ENCODE measurements at places on chromosomes 1 and 21.

DNA sequence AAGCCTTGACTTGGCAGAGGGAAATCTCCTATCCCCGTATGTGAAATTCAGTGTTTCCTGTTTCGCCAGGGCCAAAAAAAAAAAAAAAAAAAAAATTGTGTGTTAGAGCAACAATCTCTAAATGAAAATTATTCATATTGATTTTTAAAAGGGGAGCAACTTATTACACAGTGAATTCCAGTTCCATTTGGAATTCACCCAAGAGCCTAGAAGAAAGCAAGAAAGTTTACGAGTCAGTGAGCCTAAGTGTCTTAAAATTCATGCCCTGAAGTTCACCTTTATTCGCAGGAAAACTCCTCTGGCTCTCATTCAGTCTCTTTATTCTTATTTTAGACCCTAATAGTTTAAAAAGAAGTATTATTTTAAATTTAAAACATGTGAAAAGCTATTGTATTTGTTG, 42.1 kb upstream of the HUNK start:
- no peak for DNase-seq

GRCh38 chr1:2480986-2481364, 4.9 kb downstream of the PLCH2 start:
- DNase-seq, result no peak

GRCh38 chr1:41382480-41383090, 21.4 kb downstream of the FOXO6 start:
- peak; percentile 35 for DNase-seq

GRCh38 chr1:110227774-110228173, 17.7 kb downstream of the KCNC4 start:
- no peak for DNase-seq

GRCh38 chr1:108054396-108054795, 89.4 kb upstream of the VAV3 start:
- DNase-seq, result no peak

DNA sequence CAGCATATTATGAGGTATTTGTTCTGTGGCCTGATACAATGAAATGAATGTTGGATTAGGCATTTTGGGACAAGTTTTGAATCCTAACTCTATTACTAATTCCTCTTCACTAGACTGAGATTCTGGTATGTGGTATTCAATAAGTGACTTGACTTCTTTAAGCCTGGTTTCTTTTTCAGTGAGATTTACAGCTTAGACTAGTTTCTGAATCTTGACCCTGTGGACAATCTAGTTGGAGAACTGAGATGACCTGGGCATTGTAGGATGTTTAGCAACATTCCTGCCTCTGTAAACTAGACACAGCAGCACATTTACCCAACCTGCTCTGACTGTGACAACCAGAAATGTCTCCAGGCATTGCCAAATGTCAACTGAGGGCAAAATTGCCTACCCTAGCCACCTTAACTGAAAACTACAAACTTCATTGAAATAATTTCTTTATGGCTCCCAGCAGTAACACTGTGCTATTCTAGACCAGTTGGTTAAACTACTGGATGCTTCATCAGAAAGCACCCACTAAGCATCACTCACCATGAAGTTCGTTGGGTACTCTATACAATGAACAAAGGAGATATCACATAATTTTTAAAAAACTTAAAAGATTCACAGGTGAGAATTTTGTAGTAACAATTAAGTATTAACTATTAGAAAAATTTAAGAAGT, 16.8 kb downstream of the PTPRC start:
- DNase-seq, result peak; percentile 78

GRCh38 chr1:23177438-23178380, 9.1 kb upstream of the LUZP1 start:
- peak; percentile 70 for DNase-seq

GRCh38 chr1:112054510-112054909, 65.0 kb upstream of the KCND3 start:
- no peak for DNase-seq

DNA sequence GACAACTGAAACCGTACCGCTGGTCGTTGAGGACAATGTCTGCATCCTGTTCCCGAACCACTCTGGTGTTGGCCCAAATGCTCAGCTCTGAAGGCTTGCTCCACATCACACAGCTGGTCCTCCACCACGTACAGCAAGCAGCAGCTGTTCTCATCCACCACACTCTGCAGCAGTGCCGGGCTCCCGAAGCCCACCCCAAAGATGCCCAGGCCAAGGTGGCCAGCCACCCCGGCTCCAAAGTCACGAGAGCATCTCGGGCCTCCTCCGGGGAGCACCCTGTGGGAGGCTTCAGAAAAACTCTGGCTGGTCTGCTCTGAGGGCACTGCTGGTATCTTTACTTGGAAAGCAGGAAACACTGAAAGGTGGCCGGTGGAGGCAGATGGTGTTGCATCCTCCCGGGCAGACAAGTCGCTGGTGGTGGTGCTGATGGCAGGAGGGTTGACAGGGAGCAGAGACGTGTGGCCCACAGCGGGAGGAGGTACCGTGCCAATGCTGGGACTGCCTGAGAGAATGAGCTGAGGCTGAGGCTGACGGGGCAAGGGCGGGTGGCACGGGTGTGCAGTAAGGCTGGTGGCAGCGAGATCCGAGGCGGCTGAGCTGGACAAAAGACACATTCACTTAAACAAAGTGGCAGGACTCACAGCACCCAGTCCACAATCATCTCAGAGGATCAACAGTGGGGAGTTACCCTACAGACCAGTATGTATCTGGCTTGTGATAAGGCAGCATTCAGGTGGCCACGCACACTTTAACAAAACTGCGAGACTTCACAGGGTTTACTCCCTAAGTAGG, 6.5 kb upstream of the CCDC27 start:
- no peak for DNase-seq

GRCh38 chr1:161176468-161177111, 717 bp downstream of the B4GALT3 start:
- DNase-seq, result no peak

DNA sequence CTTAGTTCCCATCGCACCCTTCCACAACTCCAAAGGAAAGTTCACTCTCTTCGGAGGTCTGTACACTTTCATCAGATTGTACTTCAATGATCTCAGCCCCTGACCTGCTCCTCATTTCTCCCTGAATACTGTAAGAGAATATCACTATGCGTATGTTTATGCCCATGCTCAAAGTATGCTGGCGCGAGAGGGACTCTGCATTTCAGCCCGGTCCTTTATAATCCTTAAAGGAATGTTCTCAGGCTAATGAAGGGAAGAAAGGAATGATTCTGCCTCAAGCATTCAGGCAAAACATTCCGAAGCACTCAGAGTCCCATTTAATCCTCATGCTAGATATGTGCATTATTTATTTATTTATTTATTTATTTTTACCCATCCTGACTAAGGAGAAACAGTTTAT, 76.8 kb downstream of the PLD5 start:
- no peak for DNase-seq

- DNase-seq, result no peak
Measured at GRCh38 chr1:174931214-174931613, 68.5 kb upstream of the CACYBP start.

DNA sequence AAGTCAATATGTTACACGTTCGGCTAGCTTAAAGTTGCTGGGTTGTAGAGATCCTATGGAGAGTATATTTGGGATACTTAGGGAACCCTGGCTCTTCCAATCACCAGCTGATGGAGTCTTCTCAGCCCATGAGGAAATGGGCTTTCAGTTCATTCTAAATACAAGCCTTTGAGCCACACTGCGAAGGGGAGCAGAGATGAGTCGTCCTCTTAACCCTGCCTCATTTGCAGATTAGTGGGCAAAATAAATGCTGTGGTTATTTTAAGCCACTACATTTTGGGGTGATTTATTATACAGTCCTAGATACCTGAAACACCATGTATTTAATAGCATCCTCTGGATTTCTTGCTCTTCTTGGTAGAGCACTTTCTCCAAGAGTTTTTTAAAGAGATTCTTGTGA, 19.0 kb upstream of the VCAM1 start:
- peak; percentile 44 for DNase-seq

GRCh38 chr1:72064196-72065075, 217.9 kb downstream of the NEGR1 start:
- no peak for DNase-seq

DNA sequence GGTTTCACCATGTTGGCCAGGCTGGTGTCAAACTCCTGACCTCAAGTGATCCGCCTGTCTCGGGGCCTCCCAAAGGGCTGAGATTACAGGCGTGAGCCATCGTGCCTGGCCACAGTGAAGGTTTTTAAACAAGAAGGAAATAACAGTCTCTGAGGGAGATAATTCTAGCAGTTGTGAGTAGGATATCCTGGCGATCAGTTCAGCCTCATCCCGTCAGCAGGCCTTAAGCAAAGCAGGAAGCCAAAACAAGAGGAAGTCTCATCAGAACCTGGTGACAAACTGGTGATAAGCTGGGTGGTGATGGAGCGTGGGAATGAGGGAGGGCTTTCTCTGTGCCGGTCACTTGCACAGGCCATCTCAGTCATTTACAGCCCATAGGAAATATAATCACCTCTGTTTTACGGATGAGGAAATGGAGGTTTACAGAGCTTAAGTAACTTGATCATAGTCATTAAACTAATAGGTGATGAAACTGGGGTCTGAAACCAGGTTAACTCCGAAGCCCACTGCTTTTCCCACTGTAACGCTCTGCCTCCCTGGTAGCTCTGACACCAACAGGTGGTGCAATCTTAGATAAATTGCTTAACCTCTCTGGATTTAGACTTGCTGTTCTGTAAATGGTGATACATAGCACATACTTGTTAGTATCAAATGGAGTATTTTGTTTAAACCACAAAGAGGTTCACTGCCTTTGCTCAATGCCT, 40.8 kb upstream of the A3GALT2 start:
- DNase-seq, result no peak

DNA sequence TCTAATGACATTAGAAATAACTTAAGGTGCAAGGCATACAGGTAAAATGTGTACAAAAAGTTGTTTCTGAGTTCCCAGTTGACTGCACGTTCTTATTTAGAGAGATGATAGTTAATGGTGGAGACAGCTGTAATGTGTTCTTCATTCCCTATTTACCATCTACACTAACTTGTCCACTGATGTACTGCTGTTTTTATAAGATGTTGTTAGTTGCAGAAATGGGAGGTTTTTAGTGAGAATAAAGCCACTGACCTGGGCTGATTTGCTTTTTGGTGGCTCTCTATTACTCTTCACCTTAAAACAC, 122.9 kb upstream of the LYPLAL1 start:
- no peak for DNase-seq

DNA sequence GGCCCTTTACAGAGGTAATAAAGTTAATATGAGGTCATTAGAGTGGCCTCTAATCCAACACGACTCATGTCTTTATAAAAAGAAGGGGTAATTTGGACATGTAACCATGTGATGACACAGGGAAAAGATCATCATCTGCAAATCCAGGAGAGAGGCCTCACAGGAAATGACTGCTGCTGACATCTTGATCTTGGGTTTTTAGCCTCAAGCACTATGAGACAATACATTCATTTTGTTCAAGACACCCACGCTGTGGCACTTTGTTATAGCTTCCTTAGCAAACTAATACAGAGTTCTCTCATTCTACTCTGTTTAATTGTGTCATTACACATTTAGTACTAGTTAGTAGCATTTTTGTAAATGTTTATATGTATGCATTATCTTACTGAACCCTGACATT, 64.0 kb upstream of the RUNX1 start:
- no peak for DNase-seq

- no peak for DNase-seq
Measured at GRCh38 chr1:14780271-14780670, 181.8 kb downstream of the KAZN start.

GRCh38 chr1:72007312-72007711, 275.0 kb downstream of the NEGR1 start:
- DNase-seq, result no peak

DNA sequence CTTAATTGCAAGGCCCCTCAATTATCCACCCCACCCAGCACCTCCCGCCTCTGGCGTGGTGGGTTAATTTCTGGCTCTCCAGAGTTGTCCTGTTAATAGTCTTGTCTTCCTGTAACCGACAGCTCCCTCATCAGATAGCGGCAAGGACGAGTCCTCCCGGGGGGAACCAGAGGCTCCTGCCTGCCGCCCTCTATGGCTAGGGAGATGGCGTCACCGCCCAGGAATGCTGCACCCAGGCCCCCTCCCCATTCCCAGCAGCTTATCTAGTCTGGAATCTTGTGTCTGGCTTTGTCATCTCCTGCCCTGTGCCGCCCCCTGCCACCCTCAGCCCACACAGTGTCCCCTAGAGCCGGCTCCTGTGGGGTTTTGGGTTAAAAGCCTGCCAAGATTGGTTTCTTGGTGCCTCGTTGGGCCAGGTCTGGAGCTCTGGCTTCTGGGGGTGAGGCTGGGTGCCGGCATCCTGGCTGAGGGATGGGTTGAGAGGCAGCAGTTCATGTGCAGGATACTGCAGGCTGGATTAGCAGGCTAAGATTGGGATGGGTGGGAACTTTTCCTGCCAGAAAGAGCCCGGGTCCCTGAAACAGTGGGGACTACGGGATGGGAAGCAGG, 48.8 kb downstream of the EDN2 start:
- no peak for DNase-seq

GRCh38 chr1:164858096-164858632, 299.2 kb downstream of the PBX1 start:
- DNase-seq, result peak; percentile 50

DNA sequence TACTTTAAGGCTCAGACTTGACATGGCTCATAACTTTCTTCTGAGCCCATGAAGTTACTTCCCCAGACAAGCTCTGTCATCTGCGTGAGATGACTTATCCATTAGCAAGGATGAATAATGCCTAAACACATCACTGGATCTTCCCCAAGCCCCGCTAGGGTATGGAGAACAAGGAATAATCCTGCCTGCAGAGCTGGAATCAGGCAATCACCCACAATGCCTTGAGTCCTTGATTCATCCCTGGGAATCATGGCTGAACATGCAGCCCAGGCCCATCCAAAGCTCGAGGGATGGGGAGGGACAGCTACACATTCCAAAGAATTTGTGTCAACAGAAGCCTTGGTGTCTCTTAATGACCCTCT, 131.7 kb downstream of the PSMG1 start:
- DNase-seq, result no peak

DNA sequence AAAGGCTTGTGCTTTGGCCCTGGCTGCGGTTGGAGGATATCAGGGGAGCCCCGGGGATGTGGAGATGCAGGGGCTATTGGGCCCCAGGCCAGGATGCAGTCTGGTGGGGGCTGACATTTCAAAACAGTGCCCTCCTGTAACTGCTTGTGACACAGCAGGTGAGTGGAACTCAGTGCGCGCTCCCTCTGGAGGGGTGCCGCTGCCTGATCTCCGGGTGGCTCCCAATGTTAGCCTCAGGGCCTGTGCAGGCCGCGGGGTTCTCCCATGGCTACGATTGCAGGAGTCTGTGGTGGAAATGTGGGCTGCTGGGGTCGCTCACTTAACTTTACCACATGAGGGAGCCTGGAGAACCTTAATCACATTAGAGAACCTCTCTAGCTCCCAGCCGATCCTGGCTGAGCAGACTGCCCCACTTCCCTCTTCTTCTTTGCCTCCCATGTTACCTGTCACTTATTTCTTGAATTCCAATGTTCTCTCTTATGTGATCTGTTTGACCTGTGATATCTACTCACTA, 163.2 kb downstream of the FMN2 start:
- DNase-seq, result no peak

GRCh38 chr1:182493063-182493462, 43.1 kb downstream of the RGSL1 start:
- DNase-seq, result no peak

Data from fibroblast of lung (primary cell).